Caudate nucleus (tissue), 63 donors: ENCODE measurements at places on chromosomes 2 and 18.

DNA sequence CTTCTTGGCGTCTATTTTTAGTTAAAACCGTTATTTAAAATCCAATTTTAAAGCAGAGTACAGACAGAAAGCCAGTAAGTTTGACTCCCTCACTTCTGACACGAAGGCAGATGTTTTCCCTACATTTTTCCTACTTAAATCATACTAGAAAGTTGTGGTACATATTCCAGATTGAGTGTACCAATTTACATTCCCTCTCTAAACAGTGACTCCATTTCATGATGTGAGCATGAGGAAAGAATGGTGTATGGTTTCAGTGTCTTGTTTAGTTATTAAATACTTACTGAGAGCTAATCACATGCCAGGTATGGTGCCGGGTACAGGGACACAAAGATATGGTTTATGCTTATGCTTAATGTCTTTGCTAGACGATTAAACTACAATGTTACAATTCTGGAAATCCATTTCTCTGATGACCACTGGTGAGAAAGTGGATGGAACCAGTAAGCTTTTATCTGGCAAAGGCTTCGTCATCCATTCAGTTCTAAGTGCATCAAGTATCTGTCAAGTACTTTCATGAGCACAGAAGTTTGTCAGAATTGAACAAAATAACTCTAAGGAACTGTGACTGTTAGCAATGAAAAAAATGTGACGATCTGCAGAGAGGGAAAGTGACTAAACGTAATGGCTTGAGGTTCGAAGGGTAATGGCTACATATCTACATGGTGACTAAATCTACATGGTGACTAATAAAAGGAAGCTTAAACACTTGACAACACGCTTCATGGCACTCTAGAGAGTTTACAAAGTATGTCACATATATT lies 25.7 kb downstream of the MAP4K3 start:
- DNase-seq: no peak

DNA sequence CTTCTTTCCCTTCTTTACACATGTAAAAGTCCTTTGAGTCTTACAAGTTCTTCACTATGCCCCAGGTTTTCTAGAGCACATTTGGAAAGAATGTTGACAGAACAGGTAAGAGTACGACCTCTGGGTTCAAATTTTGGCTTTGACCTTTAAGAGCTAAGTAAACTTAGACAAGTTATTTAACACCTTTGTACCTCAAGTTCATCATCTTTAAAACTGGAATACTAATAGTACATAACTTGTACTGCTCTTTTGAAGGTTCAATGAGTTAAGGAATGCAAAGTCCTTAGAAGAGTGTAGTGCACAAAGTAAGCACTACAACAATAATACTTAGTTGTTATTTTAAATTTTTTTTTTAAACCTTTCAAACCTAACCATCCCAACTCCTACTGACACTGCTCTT lies 156.6 kb downstream of the TMEFF2 start:
- DNase-seq: no peak

DNA sequence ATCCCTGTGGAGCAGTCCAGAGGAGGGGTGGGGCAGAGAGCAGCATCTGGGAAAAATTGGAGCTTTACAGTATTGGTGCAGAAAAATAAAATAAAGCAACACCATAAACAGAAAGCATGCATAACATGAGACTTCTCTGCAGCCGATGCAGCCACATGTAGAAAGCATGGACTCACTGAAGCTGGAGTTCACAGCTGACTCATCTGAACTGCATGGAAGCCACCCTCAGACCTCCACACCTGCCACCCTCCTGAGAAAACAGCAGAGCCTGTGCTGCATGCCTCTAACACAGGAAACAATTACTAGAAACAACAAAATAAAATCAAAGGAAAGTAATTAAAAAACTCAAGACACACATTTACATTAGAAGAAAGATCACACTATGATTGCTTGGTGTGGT lies 169.4 kb upstream of the ALKAL2 start:
- no peak for DNase-seq

- DNase-seq: no peak
Measured at GRCh38 chr2:85378257-85378656, 23.7 kb downstream of the ELMOD3 start.

DNA sequence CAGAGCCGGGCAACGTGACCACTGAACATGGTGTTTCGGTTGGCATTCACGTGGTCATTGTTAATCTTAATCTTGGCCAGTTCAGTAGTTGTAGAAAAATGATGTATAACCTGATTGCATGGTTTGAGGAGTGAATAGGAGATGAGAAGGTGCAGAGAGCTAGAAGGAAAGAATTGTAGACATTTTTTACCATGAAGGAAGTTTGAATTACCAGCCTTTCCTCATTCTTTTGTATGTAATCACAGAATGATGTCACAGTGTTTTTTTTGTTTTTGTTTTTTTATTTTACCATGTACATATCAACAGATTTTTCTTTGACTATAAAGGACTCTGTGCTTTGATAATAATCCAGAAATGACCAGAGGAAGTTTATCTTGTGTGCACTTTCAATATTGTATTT lies 126.3 kb downstream of the LTBP1 start:
- DNase-seq: no peak
